ENCODE measurements at places on chromosomes 6 and 20.

- DNase-seq, result no peak
These were observed 156.5 kb downstream of the CDK19 start for GRCh38 chr6:110658631-110659211.

GRCh38 chr20:35947489-35947888 is 6.8 kb downstream of the SCAND1 start:
- no peak for DNase-seq

DNA sequence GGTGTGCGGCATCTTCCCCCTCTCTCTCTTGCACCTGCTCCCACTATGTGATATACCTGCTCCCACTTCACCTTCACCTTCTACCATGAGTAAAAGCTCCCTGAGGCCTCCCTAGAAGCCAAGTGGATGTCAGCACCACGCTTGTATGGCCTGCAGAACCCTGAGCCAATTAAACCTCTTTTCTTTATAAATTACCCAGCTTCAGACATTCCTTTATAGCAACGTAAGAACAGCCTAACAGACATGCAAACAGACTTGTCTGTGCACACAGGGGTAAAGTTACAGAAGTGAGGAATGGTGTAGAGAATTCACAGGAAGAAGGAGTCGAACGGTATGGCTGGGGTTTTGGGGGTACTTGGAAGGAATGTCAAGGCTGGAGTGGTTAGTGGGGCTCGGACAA is 14.8 kb upstream of the TGM2 start:
- DNase-seq, result no peak

DNA sequence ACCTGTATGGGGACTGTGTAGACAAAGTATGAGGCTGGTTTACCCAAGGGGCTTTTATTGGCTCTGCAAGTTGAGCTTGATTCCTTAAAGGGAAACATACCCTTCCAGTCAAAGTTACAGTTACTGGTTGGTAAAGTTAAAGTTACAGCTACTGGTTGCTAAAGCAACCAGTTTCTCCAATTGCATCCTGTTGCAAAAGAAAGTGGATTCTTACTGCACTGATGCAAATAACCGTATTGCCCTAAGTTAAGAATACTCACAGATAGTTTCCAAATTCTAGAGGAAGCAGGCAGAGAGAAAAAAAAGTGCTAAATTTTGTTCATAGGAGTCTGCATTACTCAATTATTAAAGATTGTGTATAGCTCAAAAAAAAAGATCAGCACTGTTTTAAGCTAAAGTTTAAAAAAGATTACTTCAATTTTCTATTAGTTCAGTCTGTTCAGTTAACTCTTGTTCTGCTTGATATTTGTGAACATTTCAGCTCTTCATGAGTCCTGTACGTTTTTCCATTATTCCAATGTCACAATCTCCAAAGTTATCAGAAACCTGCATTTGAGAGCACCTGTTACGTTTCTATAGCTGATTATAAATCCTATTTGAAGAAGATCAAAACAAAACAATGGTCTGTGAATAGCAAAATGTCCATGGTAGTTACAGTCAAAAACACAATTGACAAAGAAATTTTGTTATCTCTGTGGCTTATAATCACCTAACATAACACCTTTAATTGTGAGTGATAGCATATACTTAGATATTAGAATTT is 8.6 kb upstream of the IL22RA2 start:
- no peak for DNase-seq

DNA sequence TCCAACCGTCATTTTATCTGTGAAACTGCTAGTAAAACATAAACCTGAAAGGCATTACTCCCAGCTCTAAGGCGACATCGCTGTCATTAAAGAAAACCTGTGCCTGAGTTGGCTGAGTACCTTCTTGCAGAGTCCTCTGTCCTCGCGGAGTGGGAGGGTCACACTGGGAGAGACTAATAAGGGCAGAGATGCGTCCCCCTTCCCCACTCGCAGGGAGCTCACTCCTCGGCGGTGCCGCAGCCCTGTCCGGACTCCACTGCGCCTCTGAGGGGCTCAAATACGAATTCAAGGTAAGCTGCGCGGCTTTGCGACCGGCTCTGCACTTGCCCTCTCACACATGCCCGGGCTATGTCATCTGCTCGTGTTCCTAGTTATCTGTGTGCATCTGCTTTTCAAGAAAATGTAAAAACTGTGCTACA is at the start of gene COL19A1:
Gene COL19A1 (plus strand): TSS at position 206 of the 419 bp plus-strand sequence. CDS start 13,012 bp downstream, outside the sequence.
- DNase-seq, result no peak

GRCh38 chr20:12294678-12295077 is 377.0 kb downstream of the BTBD3 start:
- no peak for DNase-seq

GRCh38 chr6:6583836-6584235 is 4.7 kb upstream of the LY86 start:
- no peak for DNase-seq

DNA sequence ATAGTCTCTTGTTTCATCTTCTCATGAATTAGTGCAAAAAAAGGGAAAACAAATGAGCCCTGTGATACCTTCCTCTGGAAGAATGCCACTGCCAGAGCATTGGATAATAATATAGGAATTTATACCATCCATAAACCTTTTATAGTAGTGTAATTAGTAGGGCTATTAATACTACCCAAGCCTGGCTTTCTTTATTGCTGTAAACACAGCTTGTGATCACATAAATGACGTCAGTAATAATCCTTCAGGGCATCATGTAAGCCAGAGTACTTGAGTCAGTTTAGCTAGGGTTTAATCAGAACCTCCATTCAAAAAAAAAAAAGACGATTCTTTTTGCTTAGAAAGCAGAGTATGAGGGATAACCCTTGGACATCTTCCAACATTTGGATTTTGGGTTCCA is 264.8 kb downstream of the SLC35F1 start:
- no peak for DNase-seq

DNA sequence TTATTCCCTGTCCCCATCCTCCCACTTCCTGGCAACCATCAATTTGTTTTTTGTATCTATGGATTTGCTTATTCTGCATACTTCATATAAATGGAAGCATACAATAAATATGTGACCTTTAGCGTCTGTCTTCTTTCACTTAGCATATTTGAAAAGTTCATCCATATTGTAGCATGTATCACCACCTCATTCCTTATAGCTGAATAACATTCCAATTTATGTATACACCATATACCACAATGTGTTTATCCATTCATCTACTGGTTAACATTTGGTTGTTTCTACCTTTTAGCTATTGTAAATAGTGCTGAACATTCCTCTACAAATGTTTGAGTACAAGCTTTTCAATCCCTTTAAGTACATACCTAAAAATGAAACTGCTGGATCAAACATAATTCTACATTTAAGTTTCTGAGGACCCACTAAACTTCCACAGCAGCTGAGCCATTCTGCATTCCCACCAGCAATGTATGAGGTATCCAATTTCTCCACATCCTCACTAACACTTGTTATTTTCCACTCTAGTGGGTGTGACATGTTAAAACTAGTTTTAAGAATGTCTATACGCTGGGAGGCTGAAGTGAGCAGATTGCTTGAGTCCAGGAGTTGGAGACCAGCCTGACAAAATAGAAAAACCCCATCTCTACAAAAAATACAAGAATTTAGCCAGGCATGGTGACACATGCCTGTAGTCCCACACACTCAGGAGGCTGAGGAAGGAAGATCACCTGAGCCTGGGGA is 32.9 kb downstream of the NUDT3 start:
- no peak for DNase-seq

Data from NCI-H1092 treated with DMSO at 0.1 percent for 48 hours (cell line).